Heart left ventricle (tissue), 16 donors: ENCODE measurements at places on chromosomes 3 and 15. TPM values are rescaled to one million over a fixed set of nuclear protein-coding genes. Genes with fewer than 3 reads are reported as not detected.

DNA sequence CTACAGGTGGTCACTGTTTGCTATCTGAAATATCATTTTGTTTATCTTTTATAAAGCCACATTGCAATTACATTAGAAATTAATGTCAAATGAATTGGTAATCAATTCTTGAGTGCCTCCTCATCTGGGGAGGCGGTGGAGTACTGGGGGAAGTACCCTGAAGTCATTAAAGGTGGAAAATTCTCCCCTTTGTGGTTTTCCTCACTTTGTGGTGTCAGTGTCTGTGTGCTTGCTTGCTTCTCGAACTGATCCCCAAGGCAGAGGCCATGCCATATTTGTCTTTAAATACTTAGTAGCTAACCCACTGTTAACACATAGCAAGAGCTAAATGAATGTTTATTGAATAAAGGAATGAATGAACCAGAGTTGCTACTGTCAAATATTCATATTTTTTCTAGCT, 40.5 kb upstream of the CCK start:
- DNase-seq, result no peak

- no peak for DNase-seq
Measured at GRCh38 chr3:31476209-31476608, 56.5 kb upstream of the STT3B start.

DNA sequence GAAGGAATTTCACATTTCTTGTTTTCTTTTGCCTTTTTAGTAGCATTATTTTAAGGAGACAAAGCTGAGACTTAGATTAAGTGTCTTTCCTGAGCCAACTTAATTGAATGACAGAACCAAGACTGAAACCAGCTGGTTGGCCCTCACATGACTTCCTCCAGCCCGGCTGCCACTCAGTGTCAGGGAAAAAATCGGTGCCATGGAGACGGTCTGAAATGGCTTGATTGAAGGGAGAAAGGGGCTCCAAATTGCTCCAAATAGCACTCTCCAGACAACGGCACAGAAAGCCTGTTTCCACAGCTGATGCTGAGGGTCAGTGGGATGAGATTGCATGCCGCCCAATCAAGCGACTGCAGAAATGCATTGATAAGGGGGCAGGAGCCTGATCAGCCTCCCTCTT, 475.2 kb upstream of the IL12A start:
- DNase-seq, result no peak

DNA sequence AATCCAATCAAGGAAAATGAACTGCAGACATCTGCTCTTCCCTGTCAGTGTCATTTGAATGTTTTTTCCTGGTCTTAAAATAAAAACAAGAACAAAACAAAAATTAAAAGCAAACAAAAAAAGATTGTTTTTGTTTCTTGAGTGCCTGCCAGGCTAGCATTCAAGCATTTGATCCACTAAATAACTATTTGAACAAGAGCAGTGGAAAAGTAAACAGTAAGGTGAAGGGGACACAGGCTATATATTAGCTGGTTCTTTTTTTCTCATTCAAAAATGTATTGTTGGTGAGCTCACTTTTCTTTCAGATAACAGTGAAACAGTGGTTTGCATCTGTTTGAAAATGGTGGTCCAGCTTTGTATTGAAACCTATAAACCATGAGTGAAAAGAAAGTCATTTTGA, 586.9 kb upstream of the SGO1 start:
- DNase-seq, result no peak

- DNase-seq, result no peak
Measured at GRCh38 chr3:13235897-13236296, 162.7 kb upstream of the IQSEC1 start.

DNA sequence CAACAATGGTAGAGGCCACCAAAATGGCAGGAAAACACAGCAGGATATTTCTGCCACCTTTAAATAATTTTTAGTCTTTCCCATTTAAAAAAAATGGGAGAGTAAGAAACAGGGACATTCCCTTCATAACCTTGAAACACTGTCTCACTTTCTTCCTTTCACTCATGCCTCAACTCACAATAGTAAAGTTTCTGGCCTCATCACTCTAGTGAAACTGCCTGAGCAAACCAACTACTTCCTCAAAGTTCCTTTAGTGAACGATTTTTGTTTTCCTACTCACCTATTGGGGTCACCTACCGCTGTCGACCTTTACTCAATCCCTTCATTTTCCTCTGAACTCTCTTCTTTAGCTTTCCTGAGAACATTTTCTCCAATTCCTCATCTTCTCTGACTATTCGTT, 33.0 kb downstream of the SHC4 start:
- DNase-seq, result no peak

Gene TICRR
- 0.07 TPM for total RNA-seq

Gene SERPINI2
- not detected for total RNA-seq

Gene CHL1
- 2.2 TPM for total RNA-seq

Gene PPM1L
- 31.4 TPM for total RNA-seq

Gene TTC14
- total RNA-seq, result 9.2 TPM

Gene ISLR2
- total RNA-seq, result 3.1 TPM

Gene DLL4
- 13.5 TPM for total RNA-seq

Gene MCCC1
- 37.6 TPM for total RNA-seq

Gene SOX14
- total RNA-seq, result not detected
